ENCODE measurements at places on chromosomes 3 and 15.

DNA sequence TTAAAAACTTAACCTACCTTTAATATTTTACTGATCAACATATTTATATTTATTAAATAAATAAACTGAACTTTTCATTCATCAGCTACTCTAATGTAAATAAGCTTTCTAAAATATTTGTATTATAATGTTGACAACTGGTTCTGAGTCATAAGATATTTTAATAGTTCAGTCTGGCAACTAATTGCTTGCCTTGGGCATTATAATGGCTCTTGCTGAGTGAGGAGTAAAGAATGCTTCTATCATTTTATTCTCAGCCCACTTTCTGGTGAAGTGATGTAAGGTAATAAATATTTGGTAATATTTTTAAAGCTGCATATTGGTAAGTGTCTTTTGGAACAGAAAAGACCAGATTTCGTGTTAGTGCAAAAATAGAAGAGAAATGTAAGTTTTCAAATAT, 81.5 kb downstream of the DIPK2A start:
- no peak overlapping the region for H3K27ac ChIP-seq
- no peaks in the 10 kb centered on the region for H3K27me3 ChIP-seq
- no peak for DNase-seq
- no peak overlapping the region for H3K4me3 ChIP-seq
- no peaks in the 10 kb centered on the region for H3K36me3 ChIP-seq
- H3K4me1 ChIP-seq = no peaks in the 10 kb centered on the region

DNA sequence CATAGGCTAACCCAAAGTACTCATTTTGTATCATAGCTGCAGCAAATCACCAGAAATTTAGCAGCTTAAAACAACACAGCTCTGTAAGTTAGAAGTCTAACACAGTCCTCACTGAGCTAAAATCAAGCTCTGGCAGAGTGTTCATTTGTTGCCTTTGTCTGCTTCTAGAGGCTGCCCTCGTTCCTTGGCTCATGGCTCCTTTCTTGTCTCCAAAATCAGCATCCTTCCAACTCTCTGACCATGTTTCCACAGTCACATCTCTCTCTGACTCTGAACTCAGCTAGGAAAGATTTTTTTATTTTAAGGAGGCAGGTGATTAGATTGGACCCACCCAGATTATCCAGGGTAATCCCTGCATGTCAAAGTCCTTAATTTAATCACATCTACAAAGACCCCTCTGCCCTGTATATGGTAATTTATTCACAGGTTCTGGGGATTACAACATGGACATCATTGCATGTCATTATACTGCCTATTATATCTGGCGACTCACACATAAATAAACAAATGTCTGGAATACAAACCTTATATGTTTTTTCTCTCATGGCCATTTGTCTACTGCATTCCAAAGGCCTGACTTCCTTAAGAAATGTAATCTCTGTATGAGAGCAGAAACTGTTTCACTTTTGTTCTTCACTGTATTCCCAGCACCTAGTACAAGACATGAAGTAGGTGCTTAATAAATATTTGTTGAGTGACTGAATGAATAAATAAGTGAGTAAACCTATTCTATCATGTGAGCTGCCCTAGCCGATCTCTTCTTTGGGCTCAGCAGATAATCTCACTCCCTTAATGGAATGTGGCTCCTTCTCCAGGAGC, 15.1 kb upstream of the UACA start:
- H3K27ac ChIP-seq = no peak overlapping the region
- DNase-seq = no peak
- H3K4me1 ChIP-seq = no peaks in the 10 kb centered on the region
- no peak overlapping the region for H3K4me3 ChIP-seq

- no peak for DNase-seq
- H3K27ac ChIP-seq = no peak overlapping the region
These were observed 19.9 kb downstream of the SHOX2 start for GRCh38 chr3:158086361-158086760.

DNA sequence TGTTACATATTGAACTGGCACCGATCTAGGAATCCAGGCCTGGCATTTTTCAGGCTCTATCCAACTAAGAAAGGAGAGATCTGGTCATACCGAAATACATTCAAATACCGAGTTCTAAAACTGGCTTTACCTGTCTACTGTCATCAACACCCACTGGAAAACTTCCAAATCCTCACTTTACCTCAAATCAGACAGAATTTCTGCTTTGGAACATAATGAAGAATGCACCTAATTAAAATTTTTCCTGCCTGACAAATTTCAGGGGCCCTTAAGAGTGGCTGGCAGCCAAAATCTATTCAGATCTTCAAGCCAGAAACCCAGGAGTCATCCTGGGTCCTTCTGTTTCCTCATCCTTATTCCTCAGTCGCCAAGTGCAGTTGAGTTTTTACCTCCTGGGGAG, 198.6 kb upstream of the FEZF2 start:
- H3K27me3 ChIP-seq = no peaks in the 10 kb centered on the region
- DNase-seq = no peak
- H3K4me3 ChIP-seq = no peak overlapping the region
- no peaks in the 10 kb centered on the region for H3K4me1 ChIP-seq

- peaks cover 4% of the 10 kb centered on the region for H3K4me1 ChIP-seq
- H3K4me3 ChIP-seq = no peak overlapping the region
- no peak for DNase-seq
- H3K27ac ChIP-seq = no peak overlapping the region
- no peaks in the 10 kb centered on the region for H3K36me3 ChIP-seq
These were observed 9.2 kb upstream of the MME start for GRCh38 chr3:155070932-155071387.

GRCh38 chr3:195870442-195870841, 37.9 kb downstream of the TNK2 start:
- no peaks in the 10 kb centered on the region for H3K27me3 ChIP-seq
- no peaks in the 10 kb centered on the region for H3K4me1 ChIP-seq
- no peak overlapping the region for H3K4me3 ChIP-seq
- no peaks in the 10 kb centered on the region for H3K36me3 ChIP-seq

DNA sequence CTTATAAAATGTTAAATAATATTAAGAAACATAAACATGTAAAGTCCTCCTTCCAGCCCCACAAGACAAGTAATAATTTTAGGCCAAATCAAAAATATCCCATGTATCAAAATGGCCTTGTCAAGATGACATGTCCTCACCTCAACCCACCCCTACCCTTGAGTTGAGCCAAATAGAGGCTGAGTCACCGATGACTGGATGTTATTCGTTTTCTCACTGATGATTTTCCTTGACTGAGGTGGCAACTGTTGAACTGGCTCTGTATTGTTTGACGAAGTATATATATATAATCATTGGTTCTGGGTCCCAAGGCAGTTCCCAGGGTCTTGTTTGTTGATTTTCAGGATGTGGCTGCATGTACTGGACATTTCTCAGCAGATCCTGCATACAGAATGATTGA, 75.3 kb downstream of the TMEM108 start:
- H3K4me1 ChIP-seq = peaks cover 2% of the 10 kb centered on the region
- no peak overlapping the region for H3K27ac ChIP-seq
- no peaks in the 10 kb centered on the region for H3K27me3 ChIP-seq
- no peak overlapping the region for H3K4me3 ChIP-seq
- no peak for DNase-seq

DNA sequence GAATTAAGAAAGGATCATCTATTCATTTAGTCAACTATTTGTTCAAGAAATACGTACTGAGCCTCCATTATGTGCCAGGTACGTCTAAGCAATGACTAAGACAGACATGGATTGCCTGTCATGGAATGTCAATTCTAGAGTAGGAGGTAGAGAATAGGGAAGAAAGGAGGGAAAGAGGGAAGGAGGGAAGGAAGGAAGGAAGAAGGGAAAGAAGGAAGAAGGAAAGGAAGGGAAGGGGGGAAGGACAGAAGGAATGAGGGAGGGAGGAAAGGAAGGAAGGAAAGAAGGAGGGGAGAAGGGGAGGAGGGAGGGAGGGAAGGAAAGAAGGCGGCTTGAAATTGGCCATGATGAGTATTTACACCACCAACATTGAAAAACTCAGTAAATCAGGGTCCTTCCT, 39.3 kb upstream of the RFTN1 start:
- no peaks in the 10 kb centered on the region for H3K27me3 ChIP-seq
- peaks cover 3% of the 10 kb centered on the region for H3K4me1 ChIP-seq

DNA sequence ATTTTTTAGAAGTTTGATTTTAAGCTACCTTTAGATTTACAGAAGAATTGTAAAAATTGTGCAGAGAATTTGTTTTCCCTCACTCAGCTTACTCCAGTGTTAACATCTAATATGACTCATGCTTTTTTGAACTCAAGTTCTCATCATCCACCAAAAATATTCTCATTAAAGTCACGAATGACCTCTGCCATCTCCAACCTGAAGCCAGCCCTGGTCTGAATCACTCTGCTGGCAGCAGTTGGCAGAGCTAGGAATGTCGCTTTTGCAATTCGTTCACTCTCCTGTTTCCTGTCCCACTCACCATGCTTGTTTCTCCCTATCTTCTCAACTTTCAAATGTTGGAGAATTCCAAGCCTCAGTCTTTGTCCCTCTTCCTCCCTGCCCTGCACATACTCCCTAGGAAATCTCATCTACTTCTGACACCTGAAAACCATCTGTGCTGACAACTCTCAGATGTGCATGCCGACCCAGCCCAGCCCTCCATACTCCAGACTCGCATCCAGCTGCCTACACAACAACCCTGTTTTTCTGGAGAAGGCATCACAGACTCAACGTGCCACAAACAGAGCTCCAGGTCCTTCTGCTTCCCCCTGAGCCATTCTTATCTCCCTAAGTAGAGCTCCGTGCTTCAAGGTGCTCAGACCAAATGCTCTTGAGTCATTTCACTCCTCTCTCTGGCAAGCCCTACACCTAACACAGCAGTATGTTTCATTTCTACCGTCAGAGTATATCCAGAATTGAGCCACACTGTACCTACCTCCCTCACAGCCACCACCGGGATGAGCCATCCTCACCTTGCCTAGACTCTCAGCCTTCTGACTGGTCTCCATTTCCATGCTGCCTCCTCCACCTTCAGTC, 24.9 kb downstream of the PRR23E start:
- no peak for DNase-seq
- no peak overlapping the region for H3K4me3 ChIP-seq
- no peaks in the 10 kb centered on the region for H3K27me3 ChIP-seq
- no peaks in the 10 kb centered on the region for H3K4me1 ChIP-seq
- H3K27ac ChIP-seq = no peak overlapping the region

GRCh38 chr15:62875626-62876021, 166.9 kb upstream of the TPM1 start:
- no peak overlapping the region for H3K4me3 ChIP-seq
- no peak for DNase-seq
- H3K36me3 ChIP-seq = no peaks in the 10 kb centered on the region
- H3K27ac ChIP-seq = no peak overlapping the region
- peaks cover 8% of the 10 kb centered on the region for H3K4me1 ChIP-seq

DNA sequence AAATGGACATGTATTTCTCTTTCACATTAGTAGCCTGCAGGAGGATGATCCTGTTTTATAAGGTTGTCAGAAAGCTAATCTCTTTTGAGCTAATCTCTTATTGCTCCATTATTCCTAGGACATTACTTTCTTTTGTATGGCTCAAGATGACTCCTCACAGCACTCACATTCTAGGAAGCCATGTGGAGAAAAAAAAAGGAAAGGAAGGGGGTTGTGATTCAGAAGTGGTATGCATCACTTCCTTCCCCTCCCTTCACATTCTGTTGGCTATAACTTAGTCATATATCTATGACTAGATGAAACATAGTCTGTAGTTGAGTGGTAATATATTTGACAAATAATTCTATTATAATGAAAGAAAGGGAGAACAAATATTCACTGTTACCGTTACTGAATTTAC, 168.8 kb upstream of the TTC14 start:
- no peak for DNase-seq
- no peak overlapping the region for H3K4me3 ChIP-seq
- H3K36me3 ChIP-seq = no peaks in the 10 kb centered on the region
- H3K27ac ChIP-seq = no peak overlapping the region
- H3K4me1 ChIP-seq = no peaks in the 10 kb centered on the region

DNA sequence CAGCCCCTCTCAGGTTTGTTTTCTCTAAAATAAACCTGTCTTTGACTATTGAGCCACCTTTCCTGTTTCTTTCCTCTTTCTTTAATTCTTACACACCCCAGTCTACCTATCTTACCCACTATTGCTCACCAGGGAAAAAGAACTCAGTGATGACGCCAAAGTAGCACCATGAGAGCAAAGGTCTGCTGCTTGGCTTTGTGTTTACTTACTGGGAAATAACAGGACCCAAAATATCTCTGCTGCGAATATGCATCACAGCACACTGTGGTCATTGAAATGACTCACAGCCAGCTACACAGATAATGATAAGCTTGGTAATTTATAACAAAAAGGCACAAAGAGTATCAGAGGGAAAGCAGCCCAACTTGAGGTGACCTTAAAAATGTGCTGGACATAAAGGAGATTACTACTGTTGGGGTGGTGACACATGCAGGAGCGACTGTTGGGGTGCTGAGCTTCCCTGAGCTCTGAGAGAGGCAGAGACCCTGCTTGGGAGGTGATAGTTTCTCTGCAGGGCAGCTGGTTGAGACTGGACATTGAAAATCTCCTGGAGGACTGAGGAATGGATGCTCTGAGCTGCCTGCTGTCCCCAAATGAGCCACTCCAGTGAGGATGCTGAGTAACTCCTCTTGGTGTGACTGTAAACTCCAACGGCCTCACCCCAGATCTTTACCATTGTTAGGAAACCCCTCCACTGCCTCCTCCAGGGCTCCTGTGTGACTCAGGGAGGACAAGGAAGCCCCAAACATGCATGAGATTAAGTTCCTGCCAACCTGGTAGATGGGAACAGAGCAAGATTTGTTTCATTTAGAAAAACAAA, 14.5 kb downstream of the EFCAB12 start:
- H3K36me3 ChIP-seq = no peaks in the 10 kb centered on the region
- no peaks in the 10 kb centered on the region for H3K27me3 ChIP-seq
- no peak overlapping the region for H3K27ac ChIP-seq
- no peaks in the 10 kb centered on the region for H3K4me1 ChIP-seq

DNA sequence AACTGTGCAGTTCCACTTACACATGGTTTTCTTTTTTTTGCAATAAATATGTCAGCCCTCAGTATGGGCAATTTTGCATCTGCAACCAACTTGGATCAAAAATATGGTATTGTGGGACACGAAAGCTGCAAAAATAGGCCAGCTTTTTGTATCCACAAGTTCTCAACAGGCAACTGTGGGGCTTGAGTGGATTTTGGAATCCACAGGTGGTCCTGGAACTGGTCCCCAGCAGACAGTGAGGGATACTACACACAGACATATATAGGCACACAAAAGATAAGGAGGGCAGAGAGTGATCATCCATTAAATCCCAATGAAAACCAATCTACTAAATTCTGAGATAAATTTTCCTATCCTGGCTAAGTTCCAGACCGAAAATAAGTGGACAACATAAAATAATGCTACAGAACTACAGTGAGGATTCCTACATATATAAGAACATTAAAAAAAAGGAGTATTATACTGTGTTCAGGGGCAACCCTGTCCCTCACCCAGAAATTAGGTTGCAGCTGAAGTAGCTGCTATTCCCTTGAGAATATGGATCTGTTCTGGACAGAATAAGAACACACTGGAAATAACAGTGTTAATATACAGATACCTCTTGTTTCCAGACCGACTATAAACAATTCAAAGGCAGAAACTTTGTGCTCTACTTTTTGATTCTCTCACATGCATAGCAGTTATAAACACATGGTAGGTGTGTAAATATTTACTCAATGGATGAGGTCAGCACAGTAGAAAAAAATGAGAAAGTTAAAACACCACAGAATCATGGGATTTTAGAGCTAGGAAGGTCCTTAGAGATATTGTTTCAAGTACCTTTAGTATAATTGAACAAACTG, 25.4 kb downstream of the DENND4A start:
- no peaks in the 10 kb centered on the region for H3K36me3 ChIP-seq
- no peak overlapping the region for H3K27ac ChIP-seq
- no peak for DNase-seq
- H3K4me1 ChIP-seq = no peaks in the 10 kb centered on the region
- no peaks in the 10 kb centered on the region for H3K27me3 ChIP-seq

- H3K36me3 ChIP-seq = no peaks in the 10 kb centered on the region
- DNase-seq = no peak
- no peaks in the 10 kb centered on the region for H3K27me3 ChIP-seq
- no peak overlapping the region for H3K4me3 ChIP-seq
These were observed 15.7 kb upstream of the PPARG start for GRCh38 chr3:12273045-12273695.
